ENCODE measurements at places on chromosomes 13 and 19. TPM values are rescaled to one million over a fixed set of nuclear protein-coding genes. Genes with fewer than 3 reads are reported as not detected.

The PALM3 gene
- total RNA-seq: not detected

DNA sequence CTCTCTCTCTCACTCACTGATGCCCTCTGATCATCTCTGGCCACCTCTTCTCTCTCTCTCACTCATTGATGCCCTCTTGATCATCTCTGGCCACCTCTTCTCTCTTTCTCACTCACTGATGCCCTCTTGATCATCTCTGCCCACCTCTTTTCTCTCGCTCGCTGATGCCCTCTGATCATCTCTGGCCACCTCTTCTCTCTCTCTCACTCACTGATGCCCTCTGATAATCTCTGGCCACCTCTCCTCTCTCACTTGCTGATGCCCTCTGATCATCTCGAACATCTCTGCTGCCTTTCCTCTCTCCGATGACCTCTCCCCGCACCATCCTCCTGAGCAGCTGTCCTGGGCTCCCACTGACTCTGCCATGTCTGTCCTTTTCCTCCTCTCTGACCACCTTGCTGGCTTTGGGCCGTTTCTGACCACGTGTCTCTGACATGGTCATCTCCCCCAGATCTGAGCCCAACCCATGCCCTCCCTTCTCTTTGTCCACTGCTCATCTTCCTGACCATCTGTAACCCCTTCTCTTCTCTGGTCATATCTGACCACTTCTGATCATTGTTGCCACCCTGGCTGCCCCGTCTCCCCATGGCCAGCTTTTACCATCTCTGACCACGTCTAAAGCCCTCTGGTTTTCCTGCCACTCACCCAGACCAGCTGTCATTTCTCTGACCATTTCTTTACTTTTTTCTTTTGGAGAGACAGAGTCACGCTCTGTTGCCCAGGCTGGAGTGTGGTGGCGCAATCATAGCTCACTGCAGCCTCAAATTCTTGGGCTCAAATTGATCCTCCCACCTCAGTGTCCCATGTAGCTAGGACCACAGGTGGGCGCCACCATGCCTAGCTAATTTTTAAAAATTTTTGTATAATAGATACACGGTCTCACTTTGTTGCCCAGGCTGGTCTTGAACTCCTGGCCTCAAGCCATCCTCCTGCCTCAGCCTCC, 2.4 kb downstream of the LRFN3 start:
- H3K36me3 ChIP-seq: no peaks in the 10 kb centered on the region
- no peak overlapping the region for H3K27ac ChIP-seq
- no peaks in the 10 kb centered on the region for H3K4me1 ChIP-seq
- no peak for DNase-seq

DNA sequence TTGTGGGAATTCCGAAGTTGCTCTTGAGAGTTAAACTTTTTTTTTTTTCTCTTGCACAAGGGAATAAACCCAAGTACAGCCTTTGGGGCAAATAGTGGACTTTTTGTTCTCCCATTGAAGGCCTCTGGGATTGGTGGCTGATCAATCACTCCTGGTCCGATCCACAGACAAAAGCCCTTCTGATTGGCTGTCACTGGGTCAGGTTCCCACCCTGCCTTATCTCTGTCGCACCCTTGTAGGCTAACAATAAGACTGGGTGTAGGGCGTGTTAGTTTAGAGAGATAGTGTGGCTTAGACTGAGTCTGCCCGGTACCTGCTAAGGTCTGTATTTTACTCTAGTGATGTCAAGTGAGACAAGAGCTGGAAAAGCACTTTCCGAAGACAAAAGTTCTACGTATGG, 380.8 kb downstream of the NDFIP2 start:
- H3K4me1 ChIP-seq: no peaks in the 10 kb centered on the region
- no peaks in the 10 kb centered on the region for H3K36me3 ChIP-seq
- no peak overlapping the region for H3K27ac ChIP-seq
- DNase-seq: no peak
- H3K4me3 ChIP-seq: no peak overlapping the region

DNA sequence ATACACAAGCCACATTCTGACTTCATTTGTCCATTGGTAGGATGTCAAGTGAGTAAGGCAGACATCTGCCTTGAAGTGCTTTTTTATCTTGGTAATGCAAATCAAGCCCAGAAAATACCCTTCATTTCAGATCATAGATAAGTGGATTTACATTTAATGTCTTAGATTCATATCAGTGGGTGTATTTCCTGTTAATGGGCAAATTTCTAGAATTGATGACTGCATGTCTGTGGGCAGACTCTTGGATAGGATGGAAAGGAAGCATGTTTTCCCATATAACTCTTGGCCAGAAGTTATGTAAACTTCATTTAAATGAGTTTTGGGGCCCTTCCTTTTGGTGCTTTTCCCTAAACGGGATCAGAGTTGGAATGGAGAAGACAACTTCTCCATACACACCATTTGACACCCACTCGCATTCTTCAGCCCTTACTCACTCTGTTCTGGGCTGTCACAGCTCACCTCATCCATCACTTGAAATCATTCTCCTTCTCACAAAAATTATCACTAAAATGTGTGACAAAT, 154.6 kb downstream of the FLT1 start:
- no peaks in the 10 kb centered on the region for H3K27me3 ChIP-seq
- no peak overlapping the region for H3K4me3 ChIP-seq
- no peak for DNase-seq
- H3K4me1 ChIP-seq: no peaks in the 10 kb centered on the region

DNA sequence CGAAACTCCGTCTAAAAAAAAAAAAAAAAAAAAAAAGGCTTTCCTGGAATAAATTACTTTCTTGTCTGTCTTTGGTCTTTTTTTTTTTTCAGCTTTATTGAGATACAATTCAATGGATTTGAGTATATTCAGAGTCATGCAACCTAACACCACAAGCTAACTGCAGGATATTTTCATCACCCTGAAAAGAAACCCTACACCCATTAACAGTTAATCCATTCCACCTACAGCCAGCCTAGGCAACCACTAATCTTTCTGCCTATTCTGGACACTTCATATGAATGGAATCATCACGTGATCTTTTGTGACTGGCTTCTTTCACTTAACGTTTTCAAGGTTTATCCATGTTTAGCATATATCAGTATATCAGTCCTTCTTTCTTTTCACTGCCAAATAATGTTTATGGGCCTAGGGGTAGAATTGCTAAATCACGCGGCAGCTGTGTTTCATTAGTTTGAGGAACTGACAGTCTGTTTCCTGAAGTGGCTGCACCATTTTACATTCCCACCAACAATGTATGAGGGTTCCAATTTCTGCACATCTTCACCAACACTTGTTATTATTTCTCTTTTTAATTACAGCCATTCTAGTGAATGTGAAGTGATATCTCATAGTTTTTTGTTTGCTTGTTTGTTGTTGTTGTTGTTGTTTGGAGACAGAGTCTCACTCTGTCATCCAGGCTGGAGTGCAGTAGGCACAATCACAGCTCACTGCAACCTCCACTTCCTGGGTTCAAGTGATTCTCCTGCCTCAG, 19.9 kb downstream of the LRFN3 start:
- no peaks in the 10 kb centered on the region for H3K36me3 ChIP-seq
- peaks cover 2% of the 10 kb centered on the region for H3K27me3 ChIP-seq
- H3K4me1 ChIP-seq: no peaks in the 10 kb centered on the region
- no peak for DNase-seq
- H3K27ac ChIP-seq: no peak overlapping the region
